ENCODE measurements at places on chromosomes 4 and X.

- no peak for DNase-seq
Observed at GRCh38 chr4:102517753-102518152, 16.6 kb downstream of the NFKB1 start.

DNA sequence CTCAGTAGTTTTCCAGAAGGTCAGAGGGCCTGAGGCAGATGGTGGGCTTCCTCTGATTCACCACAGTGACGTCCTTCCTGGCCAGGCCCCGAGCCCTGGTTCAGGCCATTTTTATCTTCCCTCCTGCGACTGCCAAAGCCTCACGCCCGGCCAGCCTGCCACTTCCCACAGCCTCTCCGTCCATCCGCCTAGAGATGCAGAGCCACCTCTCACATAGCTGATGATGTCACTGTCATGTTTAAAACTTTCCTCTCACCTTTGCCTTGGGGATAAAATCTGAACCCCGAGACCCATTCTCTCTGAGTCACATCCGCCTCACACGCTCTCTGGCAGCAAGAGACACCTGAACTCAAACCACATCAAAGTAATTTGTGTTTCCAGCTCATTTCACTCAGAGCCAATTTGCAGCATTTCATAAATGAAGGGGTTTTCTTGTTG lies 175.3 kb downstream of the QDPR start:
- no peak for DNase-seq

GRCh38 chr4:21885770-21886169 lies 62.8 kb downstream of the KCNIP4 start:
- no peak for DNase-seq

- no peak for DNase-seq
Observed at GRCh38 chr4:103073792-103074438, 2.6 kb downstream of the SLC9B2 start.

DNA sequence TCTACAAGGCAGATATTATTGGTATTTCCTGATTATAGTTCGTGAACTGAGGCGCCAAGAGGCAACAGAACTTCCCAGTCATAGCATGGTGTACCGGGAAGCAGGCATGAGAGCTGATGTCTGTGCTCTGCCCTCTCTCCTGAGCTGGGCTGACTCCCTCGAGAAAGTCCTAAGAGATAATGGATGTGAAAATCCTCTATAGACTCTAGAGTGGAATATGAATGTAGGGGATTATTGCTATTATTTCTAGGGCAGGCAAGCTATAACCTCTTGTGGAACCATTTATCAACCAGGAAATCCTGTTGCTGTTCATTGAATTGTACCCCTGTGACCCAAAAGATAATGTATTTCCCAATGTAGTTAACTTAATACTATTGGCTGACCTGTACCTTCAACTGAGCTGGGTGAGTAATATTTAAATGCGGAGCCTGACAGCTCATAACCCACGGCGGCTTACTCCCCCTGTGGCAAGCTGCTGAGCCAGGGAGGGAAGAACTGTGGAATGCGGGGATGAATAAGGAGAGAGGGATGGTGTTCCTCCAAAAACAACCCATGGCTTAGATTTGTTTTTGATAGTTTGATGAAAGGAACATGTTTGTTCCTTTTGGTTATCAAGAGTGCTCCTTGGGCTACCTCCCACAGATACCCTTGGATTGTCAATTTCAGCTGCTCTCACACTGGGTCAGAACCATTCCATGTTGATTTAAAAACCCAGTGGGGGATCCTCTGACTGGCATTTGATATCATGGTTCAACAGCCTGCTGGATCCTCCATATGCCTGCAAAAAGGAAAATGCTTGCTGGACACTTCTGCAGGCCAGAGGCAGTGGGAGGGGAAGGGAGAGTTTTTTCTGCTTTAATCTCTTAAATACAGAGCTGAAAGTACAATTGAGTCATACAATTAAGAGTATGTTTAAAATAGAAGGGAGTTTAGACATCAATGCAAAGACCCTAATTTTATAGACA lies 339.0 kb upstream of the BOD1L1 start:
- DNase-seq = no peak

- DNase-seq = no peak
Observed at GRCh38 chr4:168558599-168558998, 61.7 kb downstream of the PALLD start.

All from hematopoietic multipotent progenitor cell treated with erythropoietin and hydrocortisone succinate and interleukin-3 and kit ligand, for 8 days (in vitro differentiated cells).